ENCODE measurements at places on chromosomes 1 and 21.

DNA sequence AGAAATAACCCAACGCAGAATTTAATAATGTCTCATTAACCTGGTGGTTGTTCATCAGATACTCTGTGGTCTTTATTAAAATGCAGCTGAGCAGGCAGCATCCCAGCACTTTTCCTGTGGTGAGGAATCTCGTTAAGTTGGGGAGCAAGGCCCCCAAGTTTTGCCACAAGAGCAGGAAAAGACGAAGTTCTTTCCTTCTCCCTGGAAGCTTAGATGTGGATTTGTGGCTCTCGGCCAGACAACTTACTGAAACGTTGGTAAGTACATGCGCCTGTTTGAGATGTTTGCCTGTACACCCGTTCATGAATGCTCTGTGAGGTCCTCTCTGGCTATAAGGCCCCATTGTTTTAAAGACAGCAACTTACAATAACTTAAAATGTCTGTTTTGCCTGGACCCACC is 34.3 kb upstream of the PDE9A start:
- no peak for DNase-seq

DNA sequence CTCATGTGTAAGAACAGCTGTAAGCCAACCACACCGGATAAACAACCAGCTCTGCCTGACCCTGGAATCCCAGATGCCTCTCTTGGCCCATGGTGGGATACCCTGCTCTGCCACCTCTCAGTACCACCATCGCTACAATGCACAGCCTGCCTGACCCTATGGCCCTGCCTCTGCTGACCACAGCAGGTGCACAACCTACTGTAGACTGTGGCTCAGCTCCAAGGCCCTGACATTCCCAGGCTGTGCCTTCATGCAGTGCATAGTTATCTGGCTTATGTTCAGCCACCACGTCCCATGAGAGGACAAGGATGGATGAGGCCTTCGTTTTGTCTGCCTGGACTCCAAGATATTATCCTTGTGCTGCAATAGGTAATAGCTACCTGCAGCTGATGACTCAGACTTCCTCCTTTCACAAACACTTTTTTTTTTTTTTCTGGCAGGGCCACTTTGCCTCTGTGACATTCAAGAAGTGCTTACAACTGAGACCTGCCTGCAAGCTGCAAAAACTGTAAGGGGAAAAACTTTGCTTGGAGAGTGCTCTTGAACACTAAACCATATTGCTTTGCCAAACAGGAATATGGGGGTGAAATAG is 177.7 kb downstream of the URB2 start:
- no peak for DNase-seq

- DNase-seq = peak; percentile 27
Observed at GRCh38 chr1:173562813-173563212, 40.1 kb downstream of the SLC9C2 start.

- no peak for DNase-seq
Observed at GRCh38 chr21:41187537-41188025, 19.6 kb downstream of the BACE2 start.

DNA sequence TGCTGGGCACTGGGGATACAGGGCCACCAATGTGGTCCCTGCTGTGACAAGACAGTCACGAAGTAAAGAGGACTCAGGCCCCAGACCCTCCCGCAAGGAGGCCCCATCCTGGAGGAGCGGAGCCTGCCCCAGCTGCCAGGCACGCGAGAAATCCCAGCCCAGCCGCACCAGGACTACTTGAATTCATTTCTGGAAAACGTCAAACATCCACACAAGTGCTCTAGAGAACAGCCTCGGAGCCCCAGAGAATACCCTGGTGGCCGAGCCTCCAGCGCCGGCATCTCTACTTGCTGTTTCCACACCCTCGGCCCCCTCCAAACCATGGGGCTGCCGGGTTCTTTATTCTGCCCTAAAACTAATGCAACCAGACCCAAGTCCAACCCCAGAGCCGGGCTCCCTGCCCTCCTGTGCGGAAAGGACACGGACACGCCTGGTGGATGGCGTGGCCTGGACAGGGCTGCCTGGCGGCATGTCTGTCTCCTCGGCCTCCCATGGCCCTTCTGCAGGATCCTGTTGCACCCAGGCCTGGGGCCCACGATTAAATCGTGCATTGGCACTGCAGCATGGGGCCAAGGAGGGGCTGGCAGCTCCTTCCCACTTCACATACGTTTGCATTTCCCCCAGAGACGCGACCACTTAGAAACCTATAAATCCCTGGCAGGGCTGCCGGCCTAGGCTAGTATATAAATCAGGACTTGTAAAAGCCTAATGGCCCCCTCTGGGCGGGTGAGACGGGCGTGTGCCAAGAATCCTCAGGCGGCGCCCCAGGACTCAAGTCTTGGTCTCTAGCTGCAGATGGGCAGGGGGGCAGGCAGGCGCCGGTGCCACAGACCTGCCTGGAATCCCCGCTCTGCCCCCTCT is 41.2 kb downstream of the DMRTB1 start:
- no peak for DNase-seq

DNA sequence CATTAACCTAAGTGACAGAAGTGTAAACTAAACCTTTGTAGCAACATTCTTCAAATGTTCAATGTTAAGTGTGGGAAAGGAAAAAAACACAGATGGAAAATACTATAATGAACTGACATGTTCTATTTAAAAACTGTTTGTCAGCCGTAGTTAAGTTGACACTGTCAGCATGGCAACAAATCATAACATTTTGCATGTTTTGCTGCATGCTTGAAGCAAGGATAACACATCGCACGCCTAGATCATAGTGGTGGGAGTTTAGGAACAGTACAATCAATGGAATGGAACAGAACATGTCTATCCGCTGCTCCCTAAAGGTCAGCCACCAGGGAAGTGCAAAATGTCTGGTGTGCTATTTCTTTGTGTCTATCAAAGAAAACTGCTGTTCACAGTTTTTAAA is 62.5 kb upstream of the ESRRG start:
- no peak for DNase-seq

- no peak for DNase-seq
Observed at GRCh38 chr1:228902781-228903433, 167.6 kb downstream of the RHOU start.

DNA sequence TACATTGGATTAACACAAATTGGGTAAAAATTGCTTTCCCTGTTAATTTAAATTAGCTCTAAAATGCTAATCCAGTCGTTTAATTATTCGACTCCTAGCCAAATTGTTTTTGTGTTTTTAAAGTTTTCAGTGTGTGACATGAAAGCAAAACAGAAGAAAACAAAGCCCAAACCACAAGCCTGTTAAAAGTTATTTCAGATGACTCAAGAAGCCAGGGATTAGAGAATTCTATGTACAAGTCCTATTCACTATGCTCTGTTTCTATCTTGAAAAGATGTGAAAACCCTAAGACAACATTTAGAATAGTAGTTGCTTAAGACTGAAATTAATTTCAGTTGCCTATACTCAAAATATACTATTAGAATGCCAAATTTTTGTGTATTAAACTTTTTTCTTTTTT is 294.8 kb upstream of the ADAMTS5 start:
- DNase-seq = no peak

- DNase-seq = no peak
Observed at GRCh38 chr1:65812065-65812464, 19.4 kb downstream of the PDE4B start.

GRCh38 chr1:108897865-108898720 is 21.3 kb downstream of the GPSM2 start:
- DNase-seq = no peak

- peak; percentile 72 for DNase-seq
Observed at GRCh38 chr1:23216771-23217420, 406 bp downstream of the HTR1D start.

DNA sequence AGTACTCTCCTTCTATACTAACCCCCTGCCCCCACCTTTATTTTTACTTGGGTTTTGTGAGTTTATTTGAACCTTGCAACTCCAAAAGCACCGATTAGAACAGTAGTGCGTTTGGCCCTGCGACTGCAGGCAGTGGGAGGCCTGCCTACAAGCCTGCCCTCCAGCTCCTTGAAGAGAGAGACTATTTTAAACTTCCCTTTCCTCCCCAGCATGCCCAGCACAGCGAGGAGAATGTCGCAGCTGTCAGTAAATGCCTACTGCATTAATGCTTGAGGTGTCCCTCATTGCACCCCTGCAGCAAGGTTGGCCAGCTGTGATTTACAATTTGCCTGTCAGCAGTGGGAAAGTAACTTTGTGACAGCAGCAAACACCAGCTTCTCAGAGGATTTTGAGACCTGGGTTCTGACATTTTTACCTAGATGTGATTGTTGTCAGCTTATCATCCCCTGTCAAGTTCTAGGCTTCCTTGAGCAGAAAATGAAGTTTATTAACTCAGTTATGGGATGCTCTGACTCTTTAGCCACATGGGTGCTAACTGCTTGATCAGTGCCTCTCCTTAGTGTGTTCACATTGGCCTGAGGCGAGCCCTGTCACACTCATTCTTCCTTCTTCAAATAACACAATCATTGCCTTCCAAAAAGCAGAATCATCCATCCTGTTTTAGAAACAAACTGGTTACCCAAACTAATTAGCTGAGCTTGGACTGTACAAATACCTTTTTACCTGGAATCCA is 170.6 kb downstream of the PDE4B start:
- DNase-seq = no peak

- DNase-seq = peak; percentile 88
Observed at GRCh38 chr1:183416850-183417771, 1.1 kb downstream of the NMNAT2 start.

DNA sequence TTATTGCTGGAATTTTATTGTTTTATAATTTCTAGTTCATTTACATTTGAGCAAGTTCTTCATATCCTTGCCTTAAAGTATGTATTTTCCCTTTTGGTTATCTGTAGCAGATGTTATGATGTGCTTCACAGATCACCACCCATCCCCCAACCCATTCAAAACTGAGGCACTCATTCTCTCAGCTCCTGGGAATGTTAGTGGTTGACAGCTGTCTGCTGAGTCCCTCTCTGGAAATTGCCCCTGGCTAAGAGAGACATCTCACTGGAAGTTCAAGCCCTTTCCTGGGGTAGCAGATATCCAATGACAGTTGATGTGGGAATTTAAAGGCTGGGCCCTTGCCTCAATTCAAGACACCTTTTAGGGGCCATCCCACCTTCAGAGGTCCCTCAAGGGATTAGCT is 4.3 kb upstream of the DPYD start:
- DNase-seq = no peak

DNA sequence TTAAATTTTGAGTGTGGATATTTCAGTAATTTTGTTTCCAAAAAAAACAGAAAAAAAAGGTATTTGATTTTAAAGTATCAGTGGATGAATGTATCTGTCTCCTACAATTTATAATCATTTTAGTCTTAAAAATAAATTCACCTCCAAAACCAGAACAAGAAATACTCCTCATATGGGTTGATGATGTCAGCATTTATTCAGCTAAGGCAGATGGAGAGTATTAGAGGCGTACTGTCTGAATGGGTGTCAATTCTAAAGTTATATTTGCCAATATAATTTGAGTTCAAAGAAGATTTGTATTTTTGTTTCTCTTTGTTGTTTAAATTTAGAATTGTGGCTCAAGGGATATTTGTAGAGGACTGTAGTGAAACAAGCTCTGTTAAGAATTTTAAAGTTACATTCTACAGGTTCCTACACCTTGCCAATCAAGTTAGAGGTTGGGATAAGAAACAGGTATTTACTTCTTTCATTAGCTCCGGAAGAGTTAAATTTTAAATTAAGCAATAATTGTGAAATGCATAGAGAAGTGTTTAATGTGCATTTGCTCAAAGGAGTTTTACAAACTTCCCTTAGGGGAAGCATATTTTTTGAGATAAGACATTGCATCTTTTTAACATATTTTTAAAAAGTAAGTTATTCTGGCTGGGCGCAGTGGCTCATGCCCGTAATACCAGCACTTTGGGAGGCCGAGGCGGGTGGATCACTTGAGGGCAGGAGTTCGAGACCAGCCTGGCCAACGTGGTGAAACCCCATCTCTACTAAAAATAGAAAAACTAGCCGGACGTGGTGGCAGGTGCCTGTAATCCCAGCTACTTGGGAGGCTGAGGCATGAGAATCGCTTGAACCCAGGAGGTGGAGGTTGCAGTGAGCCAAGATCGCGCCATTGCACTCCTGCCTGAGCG is 1.2 kb downstream of the PLA2G4A start:
- DNase-seq = no peak

- DNase-seq = no peak
Observed at GRCh38 chr1:44645476-44646244, 28.6 kb downstream of the TMEM53 start.

- no peak for DNase-seq
Observed at GRCh38 chr1:203442821-203443220, 32.8 kb upstream of the PRELP start.

- no peak for DNase-seq
Observed at GRCh38 chr1:24470592-24470991, 32.0 kb upstream of the RCAN3 start.

DNA sequence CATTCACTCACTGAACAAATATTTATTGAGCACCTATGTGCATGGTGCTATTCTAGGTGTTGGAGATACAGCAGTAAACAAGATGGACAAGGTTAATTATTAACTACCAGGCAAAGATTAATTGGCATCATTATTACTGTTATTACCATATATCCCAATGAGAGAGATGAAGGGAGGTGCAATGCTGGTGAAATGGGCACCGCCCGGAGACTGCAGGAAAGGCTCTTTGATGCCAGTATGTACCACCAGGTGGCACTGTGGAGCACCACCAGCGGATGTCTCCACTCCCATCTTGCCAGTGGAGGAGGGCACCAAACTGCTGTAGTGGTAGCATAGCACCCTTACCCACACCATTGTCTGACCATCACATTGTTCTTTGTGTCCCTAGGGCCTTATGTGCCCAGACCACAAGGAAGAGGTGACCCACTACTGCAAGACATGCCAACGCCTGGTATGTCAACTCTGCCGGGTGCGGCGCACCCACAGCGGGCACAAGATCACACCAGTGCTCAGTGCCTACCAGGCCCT is 3.0 kb downstream of the TRIM46 start:
- peak; percentile 83 for DNase-seq

GRCh38 chr1:22255341-22256212 is 112.7 kb upstream of the WNT4 start:
- no peak for DNase-seq

DNA sequence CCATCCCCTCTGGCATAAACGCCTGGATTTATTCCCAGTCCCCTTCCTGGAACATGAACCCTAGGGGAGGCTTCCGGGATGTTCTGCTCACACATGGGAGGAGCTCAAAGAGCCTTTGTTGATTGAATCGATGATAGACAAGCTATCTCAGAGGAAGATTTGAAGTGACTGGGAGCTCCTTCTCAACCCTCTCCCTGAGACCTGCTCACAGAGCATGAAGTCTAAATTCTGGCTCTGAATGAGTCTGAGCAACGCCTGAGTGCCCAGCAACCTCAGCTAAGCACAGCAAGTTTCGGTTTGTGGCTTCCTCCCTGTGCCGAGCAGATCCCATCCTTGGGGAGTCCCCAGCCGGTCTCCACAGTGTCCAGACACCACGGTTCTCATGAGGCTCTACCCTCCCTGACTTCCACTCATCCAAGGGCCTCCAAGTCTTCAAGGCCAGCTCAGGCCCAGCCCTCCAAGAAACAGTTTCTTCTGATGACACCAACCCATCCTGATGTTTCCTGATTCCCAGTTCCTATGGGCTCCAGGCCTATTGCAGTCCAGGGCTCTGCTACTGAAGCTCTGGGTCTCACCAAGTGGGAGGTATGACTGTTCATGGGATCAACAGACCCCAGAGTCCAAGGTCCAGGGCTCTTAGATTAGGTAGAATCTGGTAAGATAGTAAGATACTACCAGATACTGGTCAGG is 190.8 kb downstream of the DYRK1A start:
- DNase-seq = no peak

Measured in WTC11 (cell line).